ENCODE measurements at places on chromosomes 4 and X.

DNA sequence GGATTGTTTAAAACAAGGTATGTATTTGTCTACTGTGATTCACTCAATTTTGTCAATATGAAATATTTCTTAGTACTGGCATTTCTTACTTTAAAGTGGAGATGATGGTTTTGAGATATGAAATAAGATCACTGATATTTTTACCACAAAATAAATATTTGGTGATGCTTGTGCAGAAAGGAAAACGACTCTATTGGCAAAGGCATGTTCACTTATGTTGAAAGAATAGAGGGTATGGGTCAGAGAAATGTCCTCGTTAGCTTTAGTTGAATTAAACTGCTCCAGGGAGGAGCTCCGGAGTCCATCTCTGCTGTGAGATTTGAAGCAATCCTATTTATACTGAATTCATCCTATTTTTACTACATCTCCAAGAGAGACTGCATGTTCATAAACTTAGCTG lies 84.2 kb downstream of the SH3BGRL start:
- no peak for DNase-seq

- DNase-seq, result no peak
Measured at GRCh38 chr4:128228845-128229795, 58.5 kb downstream of the PGRMC2 start.

DNA sequence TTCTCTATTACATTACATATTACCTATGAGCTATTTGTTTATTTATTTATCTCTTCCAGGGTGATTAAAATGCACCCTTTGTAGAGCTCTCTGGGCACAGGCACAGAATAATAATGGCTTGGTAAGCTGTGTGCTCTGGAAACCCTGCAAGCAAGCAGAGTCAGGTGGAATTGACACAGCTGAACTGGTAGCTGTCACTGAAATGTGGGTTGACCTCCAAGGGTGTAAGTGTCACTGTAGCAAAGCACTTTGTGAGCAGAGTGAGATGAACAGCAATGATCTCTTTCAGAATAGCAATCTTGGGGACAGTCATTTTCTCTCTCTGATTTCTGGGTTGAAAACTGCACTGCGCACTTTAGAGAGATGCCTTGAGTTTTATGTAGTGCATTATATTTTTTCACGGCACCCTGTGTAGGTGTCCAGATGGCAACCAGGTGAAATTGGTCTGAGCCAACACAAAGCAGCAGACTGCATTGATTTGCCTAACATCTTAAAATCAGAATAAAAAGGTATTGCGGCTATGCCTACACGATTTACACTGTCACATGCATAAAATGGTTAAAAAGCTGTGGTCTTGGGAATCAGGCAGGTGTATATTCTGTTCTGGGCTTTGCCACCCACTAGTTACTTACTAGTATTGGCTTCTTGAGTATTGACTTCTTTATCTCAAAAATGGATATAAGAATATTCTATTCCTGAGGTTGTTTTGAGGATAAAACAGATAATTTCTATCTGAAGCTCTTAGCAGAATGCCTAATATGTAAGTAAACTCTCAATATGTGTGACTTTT lies 450.3 kb downstream of the RAPGEF2 start:
- DNase-seq, result no peak

GRCh38 chr4:13323921-13324320 lies 160.2 kb downstream of the RAB28 start:
- DNase-seq, result no peak

DNA sequence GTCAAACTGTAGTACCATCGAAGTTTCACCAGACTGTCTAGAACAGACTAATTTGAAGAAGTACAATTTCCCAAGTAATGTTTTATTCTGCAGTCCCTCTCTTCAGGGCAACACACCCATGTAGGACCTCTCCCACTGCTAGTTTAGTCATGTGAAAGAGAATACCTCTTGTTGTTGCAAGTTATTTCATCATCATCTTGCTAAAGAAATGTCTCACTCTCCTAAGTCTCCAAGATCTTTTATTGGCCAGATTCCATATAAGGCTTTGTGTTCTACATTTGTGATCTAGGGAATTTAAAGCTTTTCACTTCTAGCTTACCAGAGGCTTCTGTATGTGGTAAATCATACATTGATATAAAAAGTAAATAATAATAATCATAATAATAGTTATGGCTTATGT lies 745.3 kb upstream of the MAGEB2 start:
- DNase-seq, result no peak

DNA sequence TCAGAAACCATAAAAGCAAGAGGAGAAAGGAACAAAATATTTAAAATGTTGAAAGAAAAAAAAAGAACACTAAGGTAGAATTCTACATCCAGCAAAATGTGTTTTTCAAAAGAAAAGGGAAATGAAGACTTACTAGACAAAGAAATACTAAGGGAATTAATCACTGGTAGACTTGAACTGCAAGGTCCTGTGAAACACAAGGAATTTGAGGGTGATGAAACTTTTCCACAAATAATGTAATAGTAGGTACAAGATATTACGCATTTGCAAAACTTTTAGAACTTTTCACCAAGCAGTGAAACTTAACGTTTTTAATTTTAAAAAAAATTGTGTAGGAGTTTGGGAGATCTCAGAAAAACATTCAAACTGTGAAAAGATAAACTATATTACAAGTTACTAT lies 180.3 kb upstream of the MAGEB16 start:
- no peak for DNase-seq

GRCh38 chr4:8110071-8110986 lies 48.3 kb downstream of the ABLIM2 start:
- no peak for DNase-seq

DNA sequence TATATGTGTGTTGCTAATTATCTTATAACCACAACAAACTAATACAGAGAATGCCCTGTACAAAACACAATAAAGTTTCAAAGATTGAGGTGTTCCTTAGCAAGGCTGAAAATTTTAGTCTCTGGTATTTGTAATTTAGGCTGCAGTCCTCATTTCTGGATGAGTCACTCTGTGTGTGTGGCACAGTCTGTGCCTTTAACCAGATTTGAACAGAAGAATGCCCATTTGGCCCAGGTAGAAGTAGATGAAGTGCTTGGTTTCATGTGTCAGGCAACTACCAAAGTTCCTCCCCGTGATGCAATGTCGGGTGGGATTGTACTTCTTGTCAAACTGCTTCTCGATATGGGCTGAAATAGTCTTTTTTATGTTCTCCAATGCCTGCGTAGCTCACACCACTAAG lies 91.6 kb upstream of the H2AZ1 start:
- no peak for DNase-seq

DNA sequence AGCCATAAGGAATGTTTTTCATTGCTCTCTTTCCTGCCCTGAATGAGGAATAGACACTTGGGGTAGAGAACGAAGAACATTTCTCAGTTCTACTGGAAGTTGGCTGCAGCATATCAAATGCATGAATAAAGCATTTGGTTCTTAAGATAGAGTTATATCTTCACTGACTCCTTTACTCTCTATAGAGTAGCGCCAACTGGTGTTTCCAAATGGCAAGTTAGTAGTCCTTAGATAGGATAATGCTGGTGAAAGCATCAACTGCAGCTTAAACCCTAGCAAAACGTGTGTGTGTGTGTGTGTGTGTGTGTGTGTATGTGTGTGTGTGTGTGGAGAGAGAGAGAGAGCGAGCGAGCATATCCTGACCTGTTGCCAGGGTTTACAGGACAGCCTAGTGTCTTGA lies 62.2 kb upstream of the FRMPD4 start:
- DNase-seq, result no peak

GRCh38 chr4:36039026-36039425 lies 205.3 kb downstream of the ARAP2 start:
- no peak for DNase-seq

DNA sequence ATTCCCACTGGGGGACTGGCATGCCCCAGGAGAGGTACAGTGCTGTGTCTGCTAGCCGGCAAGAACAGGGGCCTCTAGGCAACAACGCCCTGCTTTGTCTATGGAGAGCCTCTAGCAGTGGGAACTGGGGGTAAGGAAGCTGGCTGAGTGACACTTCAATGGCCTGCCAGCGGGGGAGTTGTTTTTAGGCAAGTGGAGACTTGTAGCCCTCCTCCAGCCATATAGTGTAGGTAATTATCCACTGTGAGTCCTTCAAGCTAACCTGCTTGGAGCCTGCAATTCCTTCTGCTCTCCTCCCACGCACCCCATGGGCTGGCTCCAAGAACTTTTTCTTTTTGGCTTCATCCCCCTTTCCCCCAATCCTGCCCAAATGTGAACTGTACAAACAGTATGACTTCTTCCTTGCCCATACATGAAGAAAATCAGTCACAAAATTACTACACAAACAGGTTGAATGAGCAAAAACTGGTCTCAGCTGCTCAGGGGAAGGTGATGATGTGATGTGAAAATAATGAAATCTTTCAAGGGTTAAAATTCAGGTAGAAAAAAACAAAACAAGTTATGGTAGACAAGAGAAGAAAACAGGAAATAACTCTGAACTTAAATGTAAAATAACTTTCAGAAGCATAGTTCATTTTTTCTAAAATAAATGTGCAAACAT lies 33.1 kb downstream of the LEF1 start:
- DNase-seq, result no peak

- DNase-seq, result no peak
Measured at GRCh38 chrX:11757397-11757718, 679 bp upstream of the MSL3 start.

DNA sequence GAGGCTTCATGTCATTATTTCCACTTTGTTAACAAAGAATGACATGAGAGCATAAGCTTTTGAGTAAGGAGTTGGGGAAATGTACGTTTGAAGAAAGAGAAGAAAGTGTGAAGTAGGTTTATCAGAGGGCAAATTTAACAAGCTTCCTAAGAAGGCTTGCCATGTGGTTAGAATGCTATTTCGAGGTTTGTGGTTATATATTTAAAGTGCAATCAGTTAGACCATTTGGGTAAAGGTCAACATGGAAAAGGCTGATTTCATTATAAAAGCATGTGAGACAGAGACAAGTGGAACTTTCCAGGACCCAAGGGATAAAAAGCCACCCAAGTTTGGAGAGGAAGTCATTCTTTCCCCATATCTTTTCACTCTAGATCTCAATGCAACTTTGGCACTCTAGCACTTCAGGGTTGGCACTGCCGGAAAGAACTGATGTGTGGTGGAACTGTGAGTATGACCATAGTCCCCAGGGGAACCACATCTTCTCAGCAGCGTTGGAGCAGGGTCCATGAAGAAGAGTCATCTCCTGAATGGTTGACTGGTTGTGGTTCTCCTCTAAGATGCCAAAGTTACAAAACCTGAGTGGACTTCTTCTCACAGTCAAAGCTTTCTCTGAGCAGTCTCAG lies 529.9 kb downstream of the MID1IP1 start:
- DNase-seq, result no peak

DNA sequence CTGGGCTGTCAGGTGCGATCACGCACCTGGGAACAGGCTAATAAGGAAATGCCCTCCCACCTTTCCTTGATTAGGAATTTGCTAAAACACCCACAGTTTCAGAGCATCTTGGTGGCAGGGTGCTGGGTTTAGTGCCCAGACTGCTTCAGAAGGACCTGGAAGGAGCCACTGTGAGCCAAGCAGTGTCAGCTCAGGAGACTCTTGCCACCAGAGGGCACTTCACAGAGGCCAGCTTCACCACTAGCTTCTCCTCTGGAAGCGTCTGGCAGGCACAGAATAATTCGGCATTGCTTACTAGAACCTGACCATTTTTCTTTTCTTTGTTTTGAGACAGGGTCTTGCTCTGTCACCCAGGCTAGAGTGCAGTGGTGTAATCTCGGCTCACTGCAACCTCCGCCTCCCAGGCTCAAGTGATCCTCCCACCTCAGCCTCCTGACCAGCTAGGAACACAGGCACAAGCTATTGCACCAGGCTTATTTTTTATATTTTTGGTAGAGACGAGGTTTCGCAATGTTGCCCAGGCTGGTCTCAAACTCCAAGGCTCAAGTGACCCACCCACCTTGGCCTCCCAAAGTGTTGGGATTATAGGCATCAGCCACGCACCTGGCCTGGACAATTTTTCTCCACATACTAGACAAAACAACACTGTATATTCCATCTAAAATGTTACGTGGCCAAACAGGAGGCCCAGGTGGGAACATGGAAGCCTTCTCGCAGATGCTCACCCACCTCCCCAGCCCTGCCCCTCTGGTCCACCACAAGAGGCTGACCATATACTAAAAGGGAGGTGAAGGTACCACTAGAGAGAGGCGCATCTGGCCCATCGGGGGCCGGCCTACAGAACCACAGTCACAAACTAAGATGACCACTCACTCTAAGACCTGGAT lies 14.1 kb downstream of the NOP14 start:
- no peak for DNase-seq

DNA sequence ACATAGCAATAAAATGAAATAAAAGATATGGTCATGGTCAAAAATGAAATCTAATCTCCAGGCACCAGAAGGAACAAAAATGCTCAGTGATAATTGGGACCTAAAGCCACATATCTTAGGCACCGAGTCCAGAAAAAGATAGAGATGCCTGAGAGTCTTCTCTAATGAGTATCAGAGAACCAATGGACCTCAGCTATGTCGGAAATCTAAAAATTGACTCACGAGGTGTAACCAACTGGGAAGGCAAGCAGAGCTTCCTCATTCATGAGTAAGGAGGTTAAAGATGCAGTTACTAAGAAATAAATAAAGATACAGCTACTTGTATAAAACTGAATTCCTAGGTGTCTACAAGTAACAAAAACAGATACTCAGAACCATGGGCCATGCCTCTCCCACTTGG lies 72.1 kb downstream of the KLHL34 start:
- no peak for DNase-seq

DNA sequence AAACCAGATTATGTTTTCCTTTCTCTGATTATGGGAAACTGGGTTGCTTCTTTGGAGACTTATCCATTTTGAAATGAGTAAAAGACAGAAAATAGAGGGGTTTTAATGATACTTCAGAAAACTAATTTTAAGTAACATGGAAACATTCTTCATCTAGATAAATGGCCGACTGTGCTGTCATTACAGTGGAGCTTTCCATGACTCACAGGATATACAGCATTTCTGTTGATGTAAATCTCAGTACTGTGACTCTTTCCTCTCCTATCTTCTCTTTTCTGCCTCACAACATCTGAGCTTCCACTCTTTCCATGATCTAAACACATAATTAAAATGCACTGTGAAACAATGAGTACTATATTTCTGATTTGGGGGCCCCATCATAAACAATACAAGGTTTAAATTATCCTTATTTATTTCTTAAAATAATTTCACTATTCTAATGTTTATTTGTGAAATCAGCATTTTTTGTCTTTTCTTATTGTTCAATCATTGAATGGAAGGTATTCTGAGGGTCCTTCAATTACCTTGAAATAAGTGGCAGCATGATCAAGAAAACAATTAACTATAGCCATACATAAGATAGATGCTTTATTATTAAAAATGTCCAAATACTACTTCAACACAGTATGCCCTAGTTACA lies 19.3 kb downstream of the SEC24D start:
- DNase-seq, result no peak

GRCh38 chrX:118974908-118975671 lies 672 bp downstream of the LONRF3 start:
- DNase-seq, result peak; percentile 41

DNA sequence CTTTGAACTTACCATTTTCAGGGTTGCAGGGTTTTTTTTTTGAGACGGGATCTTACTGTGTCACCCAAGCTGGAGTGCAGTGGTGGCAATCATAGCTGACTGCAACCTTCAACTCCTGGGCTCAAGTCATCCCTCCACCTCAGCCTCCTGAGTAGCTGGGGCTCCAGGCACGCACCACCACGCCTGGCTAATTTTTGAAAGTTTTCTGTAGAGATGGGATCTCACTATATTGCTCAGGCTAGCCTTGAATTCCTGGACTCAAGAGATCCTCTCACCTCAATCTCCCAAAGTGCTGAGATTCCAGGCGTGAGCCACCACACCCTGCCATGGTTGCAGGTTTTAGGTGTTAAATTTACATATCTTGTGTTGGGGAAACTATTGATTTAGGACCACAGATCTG lies 64.5 kb downstream of the STOX2 start:
- no peak for DNase-seq
